ENCODE measurements at places on chromosomes 6 and 20.

DNA sequence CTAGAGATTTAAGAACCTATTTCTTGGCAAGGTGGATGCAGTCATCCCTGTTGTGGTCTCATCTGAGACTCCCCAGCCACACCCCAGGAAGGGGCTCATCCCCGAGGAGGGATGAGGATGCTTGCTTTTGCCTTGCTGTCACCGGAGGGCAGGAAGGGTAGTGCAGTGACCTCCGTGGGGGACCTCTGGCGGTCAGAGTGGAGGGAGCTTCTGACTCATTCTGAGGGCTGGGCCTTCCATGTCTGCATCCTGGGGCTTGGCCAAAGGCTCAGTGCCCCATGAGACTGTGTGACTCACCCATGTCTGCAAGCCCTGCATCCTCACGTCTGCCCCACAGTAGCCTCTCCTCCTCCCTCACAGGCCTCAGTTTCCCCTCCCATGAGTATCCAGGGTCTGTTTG is 38.7 kb downstream of the UQCC2 start:
- no peak for DNase-seq

DNA sequence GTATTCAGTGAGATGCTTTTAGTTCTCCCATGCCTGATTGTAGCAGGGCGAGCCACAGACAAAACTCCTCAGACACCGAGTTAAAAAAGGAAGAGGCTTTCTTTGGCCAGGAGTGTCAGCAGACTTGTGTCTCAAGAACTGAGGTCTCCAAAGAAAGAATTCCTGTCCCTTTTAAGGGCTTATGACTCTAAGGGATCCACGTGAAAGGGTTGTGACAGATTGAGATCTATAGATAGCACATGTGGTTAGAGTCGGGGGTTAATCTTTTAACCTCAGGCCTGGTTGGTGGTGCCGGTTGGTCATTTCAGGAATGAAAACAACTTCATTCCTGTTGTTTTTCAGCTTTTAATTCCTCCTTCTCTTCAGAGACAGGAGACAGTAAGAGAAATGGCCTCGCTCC is 168.8 kb upstream of the GRIK2 start:
- no peak for DNase-seq

GRCh38 chr6:31178143-31179041 is 7.9 kb upstream of the POU5F1 start:
- no peak for DNase-seq

- no peak for DNase-seq
Measured at GRCh38 chr20:57772349-57772964, 62.6 kb upstream of the PMEPA1 start.

DNA sequence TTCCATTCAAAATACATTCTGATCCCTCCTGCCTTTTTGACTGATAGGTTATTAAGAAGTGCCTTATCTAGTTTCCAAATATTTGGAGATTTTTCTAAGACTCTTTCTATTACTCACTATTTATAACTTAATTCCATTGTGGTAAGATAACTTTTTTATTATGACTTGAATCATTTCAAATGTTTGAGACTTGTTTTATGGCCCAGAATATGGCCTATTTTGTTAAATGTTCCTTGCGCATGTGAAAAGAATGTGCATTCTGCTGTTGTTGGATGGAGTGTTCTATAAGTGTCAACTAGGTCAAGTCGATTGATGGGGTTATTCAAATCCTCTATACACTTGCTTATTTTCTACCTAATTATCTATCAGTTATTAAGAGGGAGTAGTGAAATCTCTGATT is 13.1 kb upstream of the TCP11 start:
- DNase-seq = no peak

GRCh38 chr6:82408952-82409431 is 45.4 kb downstream of the TPBG start:
- DNase-seq = no peak

- DNase-seq = no peak
Measured at GRCh38 chr6:44269178-44269920, 901 bp upstream of the TMEM151B start.

Measured in DMS79 (cell line).